Stimulated activated CD4-positive, alpha-beta T cell treated with anti-CD3 and anti-CD28 coated beads, TNF-alpha, amount 100 ng/mL, for 1 hour (primary cell): ENCODE measurements at places on chromosomes 12 and 14.

DNA sequence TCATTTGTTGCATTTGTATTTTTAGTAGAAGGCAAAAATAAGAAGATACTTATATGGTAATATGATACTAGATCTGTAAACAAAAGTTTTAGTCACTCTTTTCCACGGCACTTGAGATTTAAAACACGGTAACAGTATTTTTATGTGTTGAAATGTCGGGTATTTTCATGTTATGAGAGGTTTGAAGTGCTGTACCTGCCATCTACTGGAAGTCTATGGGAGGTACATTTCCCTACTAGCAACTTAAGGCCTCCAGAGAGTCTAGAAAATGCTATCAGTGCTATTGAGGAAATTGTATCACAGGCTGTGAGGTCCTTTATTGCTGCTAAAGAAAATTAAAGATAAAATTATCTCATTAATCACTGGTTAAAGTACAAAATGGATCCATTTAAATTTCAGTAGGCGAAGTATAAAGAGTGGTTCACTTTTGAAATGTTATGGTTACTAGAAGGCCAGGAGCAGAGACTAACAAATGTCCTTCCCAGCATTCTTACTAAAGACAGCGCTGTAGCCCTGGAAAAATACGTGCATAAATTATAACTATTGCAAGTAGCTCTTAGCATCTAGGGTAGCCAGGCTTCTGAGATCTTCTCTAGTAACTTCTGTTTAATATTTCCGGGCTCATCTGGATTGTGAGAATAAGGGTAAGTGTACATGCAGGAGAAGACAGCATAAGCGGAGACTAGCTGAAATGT lies 77.6 kb upstream of the PRKD1 start:
- no peak for DNase-seq

DNA sequence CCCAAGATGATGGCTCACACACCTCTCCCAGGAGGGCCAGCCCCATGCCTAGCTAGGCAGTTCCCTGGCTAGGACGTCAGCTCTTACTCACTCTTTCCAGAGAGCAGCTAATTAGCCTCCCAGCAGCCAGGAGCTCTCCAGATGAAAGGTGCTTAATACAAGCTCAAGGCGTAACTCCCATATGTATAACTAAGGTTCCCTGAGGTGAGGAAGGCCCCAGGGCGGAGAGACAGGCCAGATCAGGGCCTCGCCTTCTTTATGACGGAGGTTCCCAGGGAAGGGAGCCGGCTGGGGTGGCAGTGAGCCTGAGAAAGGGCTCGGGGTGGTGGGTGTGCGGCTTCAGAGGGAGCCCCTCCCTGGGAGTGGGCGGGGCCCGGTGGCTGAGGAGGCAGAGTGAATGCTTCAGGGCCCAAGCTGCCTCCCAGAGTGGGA lies 26.4 kb upstream of the ZFP36L1 start:
- no peak for DNase-seq

GRCh38 chr12:87981495-87981894 lies 47.7 kb downstream of the C12orf50 start:
- DNase-seq, result no peak

DNA sequence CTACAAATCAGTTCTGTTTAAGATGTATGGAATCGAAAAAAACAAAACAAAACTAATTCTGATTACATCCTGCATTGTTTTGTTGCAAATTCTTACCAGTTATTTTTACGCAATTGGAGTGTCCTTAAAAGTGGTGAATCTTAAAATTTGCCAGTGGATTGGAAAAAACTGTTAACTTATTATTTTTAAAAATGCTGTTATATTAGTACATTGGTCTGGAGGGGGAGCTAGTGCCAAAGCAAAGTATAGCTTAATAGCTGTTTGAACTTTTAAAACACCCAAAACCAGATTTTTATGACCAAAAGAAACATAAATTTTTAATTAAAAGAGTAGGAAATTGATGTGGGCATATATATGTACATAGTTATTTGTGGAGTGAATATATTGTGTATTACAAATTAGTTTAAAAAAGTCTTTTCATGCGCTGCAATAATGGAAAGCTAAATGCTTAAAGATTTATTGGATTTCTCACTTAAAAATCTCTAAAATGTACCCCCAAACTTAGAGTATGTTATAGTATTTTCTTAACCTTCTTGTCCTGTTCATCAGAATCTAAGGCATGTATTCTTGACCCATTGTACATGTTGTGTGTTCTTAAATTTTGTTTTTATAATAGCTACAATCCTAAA lies 2.5 kb downstream of the FUT8 start:
- DNase-seq, result no peak

GRCh38 chr12:19186722-19187661 lies 57.5 kb downstream of the PLEKHA5 start:
- DNase-seq, result no peak

DNA sequence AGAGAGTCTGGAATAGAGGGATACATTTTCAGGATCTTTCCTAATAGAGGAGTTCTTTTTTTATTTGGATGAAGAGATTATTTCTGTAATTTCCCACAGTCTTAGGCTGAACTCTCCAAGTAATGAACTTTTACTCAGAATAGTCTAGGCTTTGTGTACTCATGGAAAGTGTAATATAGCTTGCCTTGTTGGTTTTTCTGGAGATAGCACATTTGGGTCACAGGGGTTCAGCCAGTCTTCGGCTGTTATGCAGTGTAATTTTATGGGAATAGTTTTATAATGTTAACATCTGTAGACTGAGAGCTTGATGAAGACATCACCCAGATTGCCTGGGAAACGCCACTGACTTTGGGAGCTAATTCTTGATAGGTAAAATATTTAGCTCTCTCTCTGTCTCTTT lies 450.8 kb downstream of the RAD51B start:
- no peak for DNase-seq

DNA sequence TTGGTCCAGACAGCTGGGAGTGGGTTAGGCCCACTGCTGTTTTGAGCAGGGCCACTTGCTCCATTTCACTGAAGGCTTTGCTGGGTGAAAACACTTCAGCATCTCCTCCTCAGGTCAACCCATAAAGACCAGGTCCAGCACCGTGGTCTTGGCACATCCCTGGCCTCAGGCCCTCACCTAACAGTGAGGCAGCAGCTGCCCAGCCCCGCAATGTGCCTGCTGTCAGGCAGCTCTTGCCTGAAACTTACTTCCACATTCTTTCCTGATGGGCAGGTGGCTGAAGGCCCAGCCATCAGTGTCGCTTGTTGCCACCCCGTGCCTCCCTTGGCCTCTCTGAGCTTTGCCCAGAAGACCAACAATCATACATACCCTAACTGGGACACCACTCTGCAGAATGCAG lies 54.4 kb downstream of the ANAPC7 start:
- DNase-seq, result no peak

- peak; percentile 36 for DNase-seq
These were observed 124.8 kb downstream of the SAMD4A start for GRCh38 chr14:54691525-54692283.

DNA sequence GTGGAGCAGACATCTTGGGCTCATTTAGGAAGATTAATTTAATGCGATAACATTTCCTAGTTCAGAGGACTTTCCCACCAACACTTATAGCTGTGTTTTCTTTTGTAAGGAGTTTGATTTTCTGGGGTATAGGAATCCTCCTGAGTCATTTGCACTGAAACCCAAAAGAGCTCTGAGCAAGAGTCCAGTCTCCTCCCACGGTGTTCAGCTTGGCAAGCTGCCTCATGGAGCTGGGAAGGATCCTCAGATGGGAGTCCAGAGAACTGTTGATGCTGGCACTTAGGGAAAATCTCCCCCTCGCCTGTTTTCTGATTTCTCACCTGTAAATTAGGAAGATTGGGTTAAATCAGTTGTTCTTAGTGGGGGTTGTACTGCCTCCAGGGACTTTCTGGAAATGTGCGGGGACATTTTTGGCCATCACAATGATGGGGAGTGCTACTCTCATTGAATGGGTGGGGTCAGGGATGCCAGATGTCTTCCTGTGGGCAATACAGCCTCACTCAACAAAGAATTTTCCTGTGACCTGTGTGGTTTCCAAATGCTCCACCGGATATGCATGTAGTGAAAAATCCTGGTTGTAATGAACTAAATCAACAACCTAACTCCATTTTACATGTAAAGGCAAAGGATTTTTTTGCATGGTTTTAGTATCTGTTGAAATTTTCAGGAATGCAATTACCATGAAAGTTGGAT lies 150.6 kb downstream of the ADCK1 start:
- no peak for DNase-seq

GRCh38 chr14:100246809-100247428 lies 8.0 kb downstream of the YY1 start:
- no peak for DNase-seq

GRCh38 chr12:52517888-52518287 lies 2.3 kb downstream of the KRT5 start:
- DNase-seq, result no peak

DNA sequence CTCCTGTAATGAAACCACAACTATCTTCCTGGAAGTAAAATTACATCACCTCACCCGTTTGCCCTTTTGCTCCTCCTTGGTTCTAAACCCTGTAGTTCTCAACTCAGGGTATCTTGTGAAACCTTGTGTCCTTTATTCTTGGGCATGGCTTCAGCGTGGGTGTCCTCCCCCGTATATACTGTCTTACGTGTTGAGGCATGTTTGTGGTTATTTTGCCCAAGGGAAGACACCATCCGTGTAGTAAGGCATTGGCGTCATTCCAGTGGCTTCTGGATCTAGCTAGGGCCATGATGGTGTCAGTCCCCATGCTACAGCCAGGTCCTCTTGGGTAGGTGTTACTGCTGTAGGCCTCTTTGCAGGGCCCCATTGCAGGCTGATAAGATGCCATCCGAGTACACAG lies 115.4 kb downstream of the ZFP36L1 start:
- no peak for DNase-seq
